ENCODE measurements at places on chromosomes 4 and X.

DNA sequence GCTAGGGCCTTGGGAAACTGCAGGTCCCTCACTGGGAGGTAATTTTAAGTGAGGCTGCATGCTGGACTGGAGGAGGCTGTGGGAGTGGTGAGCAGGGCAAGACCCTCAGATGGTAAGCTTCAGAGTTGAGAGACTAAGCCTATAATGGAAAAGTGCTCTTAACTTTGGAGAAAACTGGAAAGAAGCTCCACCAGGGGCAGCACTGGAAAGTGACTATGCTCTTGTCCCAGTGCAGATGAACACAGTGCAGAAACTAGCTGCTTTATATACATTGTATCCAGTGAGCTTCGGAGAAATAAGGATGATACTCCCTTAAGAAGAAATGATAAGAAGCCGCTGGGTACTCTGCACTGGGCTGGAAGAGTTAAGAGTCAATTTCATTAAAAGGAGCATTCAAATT is 3.2 kb upstream of the MAGEB2 start:
- peak; percentile 0 for DNase-seq

DNA sequence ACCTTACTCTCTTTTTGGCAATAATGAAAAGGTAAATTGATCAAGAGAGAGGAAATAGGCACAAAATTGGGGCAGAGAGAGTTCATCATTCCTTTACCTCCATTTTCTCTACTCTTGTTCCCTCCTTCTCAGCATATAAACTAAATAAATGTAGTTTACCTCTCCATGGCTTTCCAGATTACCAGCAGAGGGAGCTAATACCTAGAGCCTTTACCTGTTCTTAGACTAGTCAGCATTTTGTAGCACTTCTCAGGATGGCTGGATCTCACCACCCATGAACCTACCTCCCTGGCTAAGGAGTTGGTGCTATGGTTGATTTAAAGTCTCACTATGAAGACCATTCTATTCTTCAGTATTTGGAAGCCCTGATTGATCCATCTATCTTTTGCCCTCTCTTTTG is 15.7 kb downstream of the OFD1 start:
- DNase-seq, result peak; percentile 61

DNA sequence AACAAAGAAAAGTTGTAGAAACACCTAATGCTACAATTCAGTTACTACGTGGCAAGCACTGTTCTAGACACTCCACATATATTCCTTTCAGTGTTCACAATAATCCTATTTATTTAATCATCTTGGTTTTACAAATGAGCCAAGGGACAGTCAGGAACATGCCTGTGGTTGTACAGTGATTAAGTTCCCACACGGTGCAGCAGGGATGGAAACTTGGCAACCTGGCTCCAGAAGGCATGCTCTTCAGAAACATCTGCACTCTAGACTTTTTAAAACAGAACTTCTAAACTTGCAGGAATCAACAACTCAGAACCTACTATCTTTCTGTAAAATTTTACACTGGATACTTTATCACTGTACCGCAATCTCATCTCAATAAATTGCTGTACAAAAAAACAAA is 32.1 kb downstream of the TAPT1 start:
- no peak for DNase-seq

DNA sequence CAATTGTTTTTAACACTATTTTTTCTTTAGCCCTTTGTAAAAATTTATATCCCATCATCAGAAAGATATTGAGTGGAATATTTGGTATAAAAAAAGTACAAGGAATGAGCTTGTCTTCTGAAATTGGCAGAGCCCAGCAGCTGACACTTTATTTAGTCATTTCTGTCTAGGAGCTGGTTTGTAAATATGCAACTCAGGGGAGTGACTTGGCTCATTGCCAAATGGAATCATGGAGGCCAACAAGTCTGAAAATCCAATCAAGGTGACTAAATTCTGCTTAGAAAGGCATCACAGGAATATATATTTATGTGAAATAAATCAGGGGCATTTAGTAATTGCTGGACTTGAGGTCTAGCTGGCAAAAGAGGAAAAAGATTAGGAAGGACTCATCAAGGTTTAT is 74.4 kb downstream of the OTC start:
- no peak for DNase-seq

DNA sequence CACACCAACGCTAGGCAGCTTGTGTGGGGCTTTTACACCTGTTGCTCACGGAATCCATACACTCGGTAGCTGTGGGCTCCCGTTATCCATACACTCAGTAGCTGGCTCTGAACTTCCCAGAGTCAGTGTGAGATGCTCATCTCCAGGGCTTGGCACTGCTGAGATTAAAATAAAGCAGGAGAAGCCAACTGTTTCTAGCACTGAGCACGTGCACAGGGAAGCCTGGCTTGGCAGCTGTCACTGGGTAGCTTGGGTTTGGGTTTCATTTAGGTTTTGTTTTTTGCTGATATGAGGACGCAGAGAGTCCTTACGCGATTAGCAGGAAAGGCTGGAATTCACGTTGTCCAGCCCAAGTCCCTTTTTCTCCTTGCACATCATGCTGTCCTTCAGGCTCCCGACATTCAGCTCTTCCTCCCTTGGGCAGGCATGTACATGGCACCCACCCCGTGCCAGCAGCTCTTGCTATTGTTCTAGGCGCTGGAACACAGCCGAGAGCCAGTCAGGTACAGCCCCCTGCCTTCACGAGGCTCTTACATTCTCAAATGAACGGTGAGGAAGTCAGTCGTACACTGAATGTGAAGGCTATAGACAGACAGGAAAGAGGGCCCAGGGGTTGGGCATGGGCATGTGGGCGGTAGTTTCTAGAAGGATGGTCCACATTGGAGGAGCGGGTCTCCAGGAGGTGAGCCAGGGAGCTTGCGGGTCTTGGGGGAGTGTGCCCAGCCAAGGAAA is 25.9 kb downstream of the NSG1 start:
- DNase-seq, result no peak

GRCh38 chrX:79444694-79445210 is 77.6 kb upstream of the ITM2A start:
- DNase-seq, result no peak

DNA sequence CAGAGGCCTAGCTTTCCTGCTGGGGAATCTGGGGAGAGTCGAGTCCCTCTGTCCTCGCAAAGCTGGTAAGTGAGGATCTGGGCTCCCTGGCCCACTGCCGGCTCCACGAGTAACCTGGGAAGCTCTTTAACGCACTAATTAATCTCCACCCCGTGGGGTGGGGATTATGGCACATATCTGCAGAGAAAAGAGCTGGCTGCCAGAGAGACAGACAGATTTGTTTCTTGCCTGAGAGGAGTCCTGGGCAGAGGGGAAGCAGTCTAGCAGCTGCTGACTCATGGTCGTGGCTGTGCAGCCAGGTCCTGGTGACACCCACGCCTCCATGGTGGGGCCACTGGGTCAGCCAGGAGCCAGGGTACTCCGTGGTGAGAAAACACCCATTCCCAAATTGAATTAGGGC is 14.0 kb downstream of the SORCS2 start:
- DNase-seq, result peak; percentile 42

GRCh38 chr4:87079967-87080366 is 140.5 kb downstream of the KLHL8 start:
- DNase-seq, result no peak

GRCh38 chrX:13482746-13483541 is 86.5 kb upstream of the EGFL6 start:
- DNase-seq, result no peak

- no peak for DNase-seq
Measured at GRCh38 chr4:169051761-169052593, 41.9 kb upstream of the CBR4 start.

DNA sequence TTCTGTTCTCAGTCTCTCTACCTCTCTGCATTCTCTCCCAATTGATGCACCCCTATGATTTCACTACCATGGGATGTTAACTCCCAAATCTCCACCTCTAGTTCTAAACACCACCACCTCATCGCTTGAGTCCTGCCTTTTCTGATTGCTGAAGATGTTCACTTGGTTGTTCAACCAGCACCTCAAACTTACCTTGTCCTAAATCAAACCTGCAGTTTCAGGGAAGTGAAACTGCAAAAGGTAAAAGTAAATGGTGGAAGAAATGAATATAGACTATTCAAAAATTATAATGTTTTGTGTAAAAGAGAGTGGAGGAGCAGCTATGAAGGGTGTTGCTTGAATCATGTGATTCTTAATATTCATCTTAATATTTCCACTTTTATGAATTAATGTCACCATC is 91.0 kb downstream of the PDE5A start:
- DNase-seq, result no peak

DNA sequence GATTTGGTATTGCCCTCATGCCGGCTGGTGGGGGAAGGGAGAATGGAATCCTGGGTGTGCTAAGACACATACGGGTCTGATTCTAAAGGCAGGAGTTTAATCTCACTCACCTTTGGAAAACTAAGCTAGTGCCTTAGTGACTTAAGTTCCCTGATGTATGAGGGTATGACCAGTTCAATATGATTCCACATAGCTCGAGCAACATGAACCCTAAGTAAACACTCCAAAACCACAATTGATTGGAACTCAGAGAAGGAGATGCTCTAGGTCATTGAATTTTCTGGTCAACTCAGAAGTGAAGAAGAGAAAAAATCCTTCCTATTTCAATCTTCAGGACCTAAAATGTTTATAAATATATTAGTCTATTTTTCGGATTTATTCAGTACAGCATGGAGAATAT is 420.1 kb upstream of the INTU start:
- no peak for DNase-seq

- DNase-seq, result no peak
Measured at GRCh38 chr4:8250637-8251036, 18.9 kb upstream of the HTRA3 start.

GRCh38 chr4:17120761-17121160 is 222.3 kb upstream of the LDB2 start:
- no peak for DNase-seq

DNA sequence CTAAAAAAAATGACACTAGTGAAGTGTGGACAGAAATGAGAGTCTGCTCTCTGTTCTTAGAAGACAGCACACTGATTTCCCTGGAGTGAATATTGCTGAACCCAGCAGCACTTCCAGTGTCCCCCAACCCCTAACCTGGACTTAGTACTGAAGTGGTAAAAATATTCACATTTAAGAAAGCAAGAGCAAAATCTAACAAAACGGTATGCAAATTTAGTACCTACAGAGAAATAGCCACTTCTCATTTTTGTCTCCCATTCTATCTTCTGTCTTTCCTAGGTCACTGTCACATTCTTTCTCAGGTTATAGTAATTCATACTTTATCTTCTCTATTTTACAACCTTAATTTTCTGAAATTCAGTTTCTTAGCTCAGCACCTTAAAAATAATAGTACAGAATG is 274.7 kb downstream of the CFAP299 start:
- DNase-seq, result no peak

DNA sequence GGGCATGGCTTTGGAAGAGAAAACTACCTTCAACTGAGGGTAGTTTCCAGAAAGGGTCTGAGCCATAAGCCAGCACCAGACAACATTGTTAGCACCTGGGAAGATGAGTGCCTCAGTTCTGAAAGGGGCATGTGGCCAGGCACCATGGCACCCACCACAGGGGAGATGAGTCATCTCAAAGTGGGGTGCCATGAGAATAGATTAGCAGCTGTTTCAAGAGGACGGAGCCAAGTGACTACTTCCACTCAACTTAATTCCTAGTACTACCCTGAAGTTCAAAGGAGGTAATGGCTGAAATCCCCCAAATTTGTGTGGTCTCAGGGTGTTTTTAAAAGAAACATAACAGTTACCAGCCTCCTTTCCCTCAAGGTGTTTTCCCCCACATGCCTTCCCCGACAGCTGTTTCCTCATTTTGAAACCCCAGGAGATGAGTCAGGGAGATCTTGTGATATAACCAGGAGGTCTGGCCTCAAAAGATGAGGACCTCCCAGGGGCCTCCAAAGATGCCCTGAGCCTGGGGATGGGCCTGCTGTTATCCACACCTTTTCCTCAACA is 27.8 kb upstream of the FTHL17 start:
- DNase-seq, result no peak

GRCh38 chrX:21675931-21676330 is 17.8 kb upstream of the KLHL34 start:
- no peak for DNase-seq

DNA sequence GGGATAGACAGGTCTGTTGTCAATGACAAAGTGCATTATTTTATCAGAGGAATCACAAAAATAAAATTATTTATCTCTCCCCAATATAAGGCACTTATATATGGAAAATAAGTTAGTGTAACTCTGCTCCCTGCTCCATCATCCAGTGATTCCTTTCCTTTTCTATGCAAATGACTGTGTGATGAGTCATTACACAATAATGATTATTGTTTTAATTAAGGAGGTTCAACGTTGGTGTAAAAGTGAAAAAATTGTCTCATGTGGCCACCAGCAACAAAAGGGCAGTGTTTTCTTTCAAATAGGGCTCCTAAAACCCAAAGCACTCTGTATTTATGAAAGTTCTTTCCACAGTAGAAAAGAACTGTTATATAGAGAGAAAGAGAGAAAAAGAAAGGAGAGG is 16.7 kb downstream of the SLC7A11 start:
- no peak for DNase-seq

DNA sequence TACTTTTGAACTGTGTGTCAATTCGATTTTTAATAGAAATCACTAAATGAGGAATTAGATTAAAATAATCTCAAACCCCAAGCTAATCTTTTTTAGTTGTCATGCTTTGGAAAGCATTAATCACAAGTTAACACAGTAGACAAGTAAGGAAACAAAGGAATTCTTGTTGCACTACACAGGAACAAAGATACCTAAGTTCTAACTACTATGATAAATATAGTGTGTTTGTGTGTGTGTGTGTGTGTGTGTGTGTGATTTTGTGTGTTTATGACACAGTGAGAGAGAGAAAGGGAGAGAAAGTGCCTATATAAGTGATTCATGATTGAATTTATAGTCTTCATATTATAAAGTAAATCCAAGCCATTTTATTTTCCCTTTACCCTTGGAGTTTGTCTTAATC is 931.4 kb downstream of the PCDH7 start:
- no peak for DNase-seq
